Endothelial cell (in vitro differentiated cells): ENCODE measurements at places on chromosomes 5 and 9.

- no peak for DNase-seq
Measured at GRCh38 chr5:12017007-12017406, 112.8 kb upstream of the CTNND2 start.

DNA sequence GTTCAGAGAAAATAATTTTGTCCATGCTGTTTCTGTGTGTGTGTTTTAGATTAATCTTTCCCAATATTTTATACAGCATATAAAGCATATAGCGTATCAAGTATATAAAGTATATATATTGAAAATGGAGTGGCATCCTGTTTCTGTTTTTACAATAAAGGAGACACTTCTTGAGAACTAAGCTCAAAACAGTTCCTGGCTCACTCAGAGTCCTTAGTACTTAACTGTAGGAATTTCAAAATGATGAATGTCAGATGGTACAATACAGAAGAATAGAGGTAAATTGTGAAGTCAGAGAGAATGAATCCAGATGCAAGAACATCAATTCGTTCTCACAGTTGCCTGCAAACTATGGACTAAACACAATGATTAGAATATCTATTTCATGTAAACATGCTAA, 68.7 kb upstream of the TAS2R1 start:
- DNase-seq: no peak

DNA sequence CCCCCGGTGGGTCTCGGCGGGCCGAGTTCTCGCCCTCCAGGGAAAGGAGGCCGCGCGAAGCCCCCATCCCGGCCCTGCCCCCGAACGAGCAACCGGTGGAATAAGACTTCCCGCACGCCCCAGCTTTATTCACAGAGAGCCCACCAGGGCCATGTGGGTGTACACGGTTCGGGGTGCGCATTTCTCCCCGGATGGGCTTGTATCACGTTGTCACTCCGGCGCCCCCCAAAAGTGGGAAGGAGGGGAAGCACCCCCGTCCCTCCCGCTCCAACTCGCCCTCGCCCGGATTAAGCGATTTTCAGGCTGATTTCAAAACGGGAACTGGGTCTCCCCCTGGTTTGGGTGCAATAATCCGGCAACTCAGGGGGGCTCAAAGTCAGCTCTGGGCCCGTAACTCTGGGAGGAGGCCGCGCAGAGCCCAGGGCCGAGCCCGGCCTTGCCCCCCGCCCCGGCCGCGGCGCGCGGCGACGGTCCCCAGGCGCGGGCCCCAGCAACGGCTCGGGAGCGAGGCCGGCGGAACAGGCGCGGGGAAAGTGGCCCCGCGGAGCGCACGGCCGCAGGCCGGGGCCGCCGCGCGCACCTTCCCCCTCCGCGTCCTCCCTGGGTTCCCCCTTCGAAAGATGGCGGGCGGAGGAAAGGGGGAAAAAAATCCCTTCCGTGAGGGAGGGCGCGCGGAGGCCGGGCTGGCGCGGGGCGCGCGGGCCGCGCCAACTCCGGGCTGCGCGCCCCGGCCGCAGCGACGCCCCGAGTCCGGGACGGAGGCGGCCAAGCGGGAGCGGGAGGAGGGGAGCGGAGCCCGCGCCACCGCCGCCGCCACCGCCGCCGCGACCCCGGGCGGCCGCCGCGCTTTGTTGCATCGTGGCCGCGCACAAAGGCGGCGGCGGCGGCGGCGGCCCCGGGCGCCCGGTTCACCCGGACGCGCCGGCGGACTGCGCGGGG, 644 bp downstream of the BRD3 start:
- DNase-seq: peak; percentile 44

DNA sequence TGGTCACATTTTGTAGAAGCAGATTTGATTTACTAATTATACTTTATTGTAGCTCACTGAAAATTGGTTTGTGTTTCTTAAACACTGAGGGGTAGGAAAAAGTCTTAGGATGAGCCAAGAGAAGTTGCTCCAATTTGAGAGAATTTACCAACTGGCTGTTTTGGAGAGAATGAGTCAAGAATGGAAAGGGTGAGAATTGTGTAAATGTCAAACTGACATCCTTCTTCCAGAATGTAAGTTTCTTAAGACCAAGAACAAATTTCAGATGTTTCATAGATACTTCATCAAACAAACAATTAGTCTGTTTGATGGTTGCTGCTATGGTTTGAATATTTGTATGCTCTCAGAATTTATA, 106.2 kb upstream of the TXNDC8 start:
- no peak for DNase-seq

GRCh38 chr9:114504341-114505186, 709 bp downstream of the WHRN start:
- DNase-seq: peak; percentile 72

DNA sequence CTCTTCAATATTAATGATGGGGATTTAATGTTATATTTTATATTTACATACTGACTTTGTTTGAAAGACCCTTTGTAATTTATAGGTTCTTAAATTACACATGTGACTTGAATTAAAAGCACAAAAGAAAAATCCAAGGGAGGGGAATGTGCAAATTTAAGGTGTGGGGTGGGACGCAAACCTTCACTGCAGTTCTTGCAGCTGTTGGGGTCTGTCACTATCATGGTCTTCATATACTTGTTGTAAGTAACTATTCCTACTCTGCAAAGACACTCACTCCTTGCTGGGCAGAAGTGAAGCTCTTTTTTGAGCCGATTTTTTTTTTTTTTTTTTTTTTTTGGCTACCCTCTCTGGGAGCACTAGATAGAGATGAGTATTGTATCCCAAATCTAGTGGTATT, 505.3 kb downstream of the ARHGEF28 start:
- no peak for DNase-seq

- no peak for DNase-seq
Measured at GRCh38 chr5:149727336-149728035, 2.6 kb upstream of the PPARGC1B start.

GRCh38 chr5:149497357-149497756, 53.9 kb downstream of the CSNK1A1 start:
- DNase-seq: no peak

GRCh38 chr9:136558373-136558772, 12.5 kb upstream of the NOTCH1 start:
- no peak for DNase-seq

GRCh38 chr9:133352635-133353340, 3.5 kb downstream of the SURF1 start:
- no peak for DNase-seq

GRCh38 chr5:76642390-76643040, 19.3 kb upstream of the F2RL2 start:
- no peak for DNase-seq

DNA sequence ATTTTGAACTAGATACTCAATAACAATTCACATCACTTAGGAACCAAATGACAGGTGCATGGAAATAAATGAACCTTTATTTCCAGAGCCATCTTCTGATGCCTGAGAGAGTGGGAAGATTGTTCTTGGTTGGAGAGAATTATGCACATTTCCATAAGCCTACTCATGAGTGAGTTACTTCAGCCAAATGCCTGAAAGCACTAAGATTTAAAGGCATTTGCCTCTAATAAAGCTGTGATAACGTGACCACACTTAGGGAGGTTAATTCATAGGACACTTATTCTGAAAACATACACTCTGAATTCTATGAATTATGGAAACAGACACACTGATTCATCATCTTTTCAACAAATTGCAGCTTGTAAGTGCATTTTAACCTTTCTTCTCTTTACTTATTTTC, 40.0 kb downstream of the KCTD16 start:
- no peak for DNase-seq

DNA sequence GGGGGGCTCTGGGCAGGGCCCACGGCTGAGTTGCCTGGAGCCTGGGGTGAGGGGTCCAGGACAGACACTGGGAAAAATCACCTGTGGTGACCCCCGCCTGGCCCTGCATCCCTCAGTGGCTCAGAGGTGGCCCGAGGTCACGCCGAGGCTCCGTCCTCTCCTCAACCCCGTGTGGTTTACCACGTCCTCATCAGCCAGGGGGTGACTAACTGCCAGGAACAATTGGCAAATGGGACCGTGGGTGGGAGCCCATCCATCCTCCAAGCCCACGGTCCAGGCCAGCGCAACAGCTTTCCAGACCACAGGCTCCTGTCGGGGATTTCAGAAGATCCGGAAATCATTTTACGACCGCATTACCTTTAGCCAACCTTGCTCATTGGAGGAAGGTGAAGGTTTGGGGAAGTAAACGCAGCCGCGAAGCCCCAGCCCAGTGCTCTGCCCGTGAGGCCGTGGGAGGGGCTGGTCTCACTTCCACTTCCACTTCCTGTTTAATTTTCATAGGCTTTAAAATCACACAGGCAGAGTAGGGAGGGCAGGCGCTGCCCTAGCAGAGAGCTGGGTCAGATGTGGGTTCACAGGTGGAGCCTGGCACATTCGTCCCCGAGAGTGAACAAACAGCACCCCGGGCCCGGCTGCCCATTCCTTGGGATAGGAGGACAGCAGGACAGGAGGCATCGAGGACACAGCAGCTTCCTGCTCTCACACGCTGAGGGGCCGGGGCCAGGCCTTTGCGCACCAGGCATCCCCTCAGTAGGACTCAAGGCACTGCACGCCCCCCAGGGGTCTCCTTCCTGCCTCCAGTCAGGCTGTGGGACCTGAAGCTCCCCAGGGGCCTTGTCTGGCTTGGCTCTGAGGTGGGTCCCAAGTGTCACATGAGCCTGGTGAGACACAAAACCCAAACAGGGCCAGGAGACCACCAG, 19.8 kb upstream of the SLC9A3 start:
- DNase-seq: no peak

DNA sequence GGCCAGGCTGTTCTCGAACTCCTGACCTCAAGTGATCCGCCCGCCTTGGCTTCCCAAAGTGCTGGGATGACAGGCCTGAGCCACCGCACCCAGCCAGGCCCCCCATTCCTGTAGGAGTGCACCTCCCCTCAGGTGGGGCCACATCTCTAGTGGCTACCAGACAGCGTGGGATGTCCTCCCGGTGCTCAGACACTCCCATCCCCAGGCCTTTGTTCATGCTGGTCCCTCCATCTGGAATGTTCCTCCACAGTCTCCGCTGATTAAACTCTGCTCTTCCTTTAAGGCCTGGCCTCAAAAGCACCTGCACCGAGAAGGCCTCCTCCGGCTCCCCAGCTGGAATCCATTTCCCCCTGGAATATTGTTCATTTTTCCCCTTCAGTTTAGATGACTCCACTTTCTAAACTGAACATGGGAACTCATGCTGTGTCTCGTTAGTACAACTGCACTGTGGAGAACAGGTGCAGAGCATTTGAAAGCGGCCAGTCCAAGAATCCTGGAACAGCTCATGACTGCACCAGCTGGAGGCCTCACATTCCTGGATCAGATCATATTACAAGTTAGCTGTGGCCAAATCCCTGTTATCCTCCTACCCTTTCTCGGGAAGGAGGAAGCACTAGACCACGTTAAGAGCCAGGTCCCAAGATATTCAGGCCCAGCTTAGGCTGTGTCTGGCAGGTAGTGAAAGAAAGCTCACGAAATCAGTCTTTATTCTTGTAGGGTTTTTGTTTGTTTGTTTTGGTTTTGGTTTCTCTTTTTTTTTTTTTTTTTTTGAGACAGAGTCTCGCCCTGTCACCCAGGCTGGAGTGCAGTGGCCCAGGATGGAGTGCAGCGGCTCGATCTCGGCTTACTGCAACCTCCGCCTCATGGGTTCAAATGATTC, 10.8 kb upstream of the PRRC2B start:
- DNase-seq: no peak

GRCh38 chr9:35864695-35865255, 5.4 kb downstream of the OR13J1 start:
- DNase-seq: no peak

DNA sequence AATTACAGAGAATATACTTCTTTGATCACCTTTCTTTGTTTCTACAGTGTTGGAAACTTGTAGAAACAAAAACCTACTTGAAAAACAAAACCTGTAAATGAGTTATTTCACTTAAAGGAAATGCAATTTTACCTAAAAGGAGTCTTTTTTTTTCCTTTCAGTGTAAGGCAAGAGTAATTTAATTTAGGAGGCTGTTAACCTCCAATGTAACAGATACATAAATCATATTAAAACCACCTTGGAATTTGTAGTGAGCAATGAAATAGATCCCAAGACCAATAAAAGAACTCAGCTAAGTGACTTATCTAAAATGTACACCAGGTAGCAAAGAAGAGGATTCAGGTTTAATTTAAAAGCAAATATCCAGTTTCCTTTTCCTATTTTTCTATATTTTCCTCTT, 524.8 kb downstream of the CSNK1G3 start:
- no peak for DNase-seq

DNA sequence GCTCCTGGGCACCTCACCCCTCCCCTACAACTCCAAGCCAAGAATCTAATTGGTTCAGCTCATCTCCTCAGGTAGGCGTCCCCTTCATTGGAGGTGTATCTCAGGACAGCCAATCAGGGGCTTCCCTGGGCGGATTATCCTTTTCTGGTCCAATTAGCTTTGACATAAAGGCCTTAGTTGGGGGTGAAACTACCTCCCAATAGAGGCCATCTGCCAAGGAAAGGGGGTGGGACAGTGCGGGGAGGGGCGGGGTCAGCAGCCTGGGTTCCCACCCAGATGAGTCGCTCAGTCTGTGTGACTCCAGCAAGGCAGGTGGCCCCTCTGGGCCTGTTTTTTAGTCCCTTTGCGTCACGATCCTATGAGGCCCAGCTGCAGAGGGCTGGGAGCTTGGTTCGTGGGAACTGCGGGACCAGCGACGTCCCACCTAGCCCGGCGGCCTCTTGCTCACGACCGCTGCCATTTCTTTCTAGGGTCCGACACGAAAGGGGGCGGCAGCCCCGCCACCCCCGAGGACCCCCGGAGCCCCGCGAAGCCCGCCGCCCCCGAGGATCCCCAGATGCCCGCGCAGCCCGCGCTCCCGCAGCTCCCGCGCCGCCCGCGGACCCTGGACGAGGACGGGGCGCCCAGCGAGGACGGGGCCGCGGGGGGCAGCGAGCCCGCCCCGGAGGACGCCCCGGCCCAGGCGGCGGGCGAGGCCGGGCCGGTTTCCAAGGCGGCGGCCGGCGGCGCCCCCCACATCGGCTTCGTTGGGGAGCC, 8.9 kb downstream of the PRRT1B start:
- DNase-seq: no peak

- peak; percentile 25 for DNase-seq
Measured at GRCh38 chr5:154771383-154771901, 16.3 kb downstream of the LARP1 start.

DNA sequence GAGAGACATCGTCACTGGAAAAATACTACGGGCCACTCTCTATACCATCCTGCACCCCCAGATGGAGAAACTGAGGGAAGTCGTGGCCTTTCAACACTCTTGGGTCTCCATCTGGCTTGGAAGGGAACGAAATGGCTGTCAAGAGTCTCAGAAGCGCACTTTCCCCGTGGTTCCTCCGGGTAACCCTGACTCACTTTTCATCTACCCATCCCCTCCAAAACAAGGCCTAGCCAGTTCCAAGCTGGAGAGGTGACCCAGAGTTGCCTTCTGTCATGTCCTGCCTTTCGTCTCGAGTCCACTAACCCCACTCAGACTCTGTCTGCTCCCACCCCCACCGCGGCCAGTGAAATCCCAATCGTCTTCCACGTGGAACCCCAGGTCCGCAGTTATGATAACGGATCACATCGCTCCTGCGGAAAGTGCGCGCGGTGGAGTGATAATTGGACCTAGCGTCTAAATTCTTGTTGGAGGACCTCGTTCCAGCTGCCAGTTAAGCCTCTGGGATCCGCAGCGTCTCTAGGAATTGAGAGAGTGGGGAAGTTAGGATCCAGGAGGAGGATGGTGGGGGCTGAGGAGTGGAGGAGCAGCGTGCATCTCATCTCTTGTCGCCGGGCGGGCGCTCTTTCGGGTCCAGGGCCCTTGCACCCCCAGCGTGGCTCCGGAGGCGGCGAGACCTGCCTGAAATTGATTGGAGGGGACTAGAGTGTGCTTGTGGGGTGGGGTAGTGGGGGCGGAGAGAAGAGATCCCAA, 4.6 kb downstream of the CDKN2A start:
- DNase-seq: no peak

GRCh38 chr5:95081500-95081960, 203.4 kb downstream of the MCTP1 start:
- DNase-seq: no peak
